CD8-positive, alpha-beta T cell (primary cell): ENCODE measurements at places on chromosomes 7 and 10.

- no peak for DNase-seq
Observed at GRCh38 chr10:17445400-17445998, 8.9 kb downstream of the ST8SIA6 start.

- DNase-seq: no peak
Observed at GRCh38 chr7:106071999-106072714, 40.0 kb downstream of the SYPL1 start.

- DNase-seq: no peak
Observed at GRCh38 chr10:31508882-31509281, 189.9 kb downstream of the ZEB1 start.

DNA sequence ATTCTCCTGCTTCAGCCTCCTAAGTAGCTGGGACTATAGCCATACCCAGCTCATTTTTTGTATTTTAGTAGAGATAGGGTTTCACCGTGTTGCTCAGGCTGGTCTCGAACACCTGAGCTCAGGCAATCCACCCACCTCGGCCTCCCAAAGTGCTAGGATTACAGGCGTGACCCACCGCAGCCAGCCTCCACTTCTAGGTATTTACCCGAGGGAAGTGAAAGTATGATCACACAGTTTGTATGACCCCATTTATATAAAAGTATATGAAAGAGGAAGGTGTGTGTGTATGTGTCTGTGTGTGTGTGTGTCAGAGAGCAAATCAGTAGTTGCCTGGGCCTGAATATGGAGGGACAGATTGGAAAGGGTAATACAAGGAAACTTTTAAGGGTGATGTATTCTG is 2.0 kb upstream of the PURB start:
- DNase-seq: no peak

DNA sequence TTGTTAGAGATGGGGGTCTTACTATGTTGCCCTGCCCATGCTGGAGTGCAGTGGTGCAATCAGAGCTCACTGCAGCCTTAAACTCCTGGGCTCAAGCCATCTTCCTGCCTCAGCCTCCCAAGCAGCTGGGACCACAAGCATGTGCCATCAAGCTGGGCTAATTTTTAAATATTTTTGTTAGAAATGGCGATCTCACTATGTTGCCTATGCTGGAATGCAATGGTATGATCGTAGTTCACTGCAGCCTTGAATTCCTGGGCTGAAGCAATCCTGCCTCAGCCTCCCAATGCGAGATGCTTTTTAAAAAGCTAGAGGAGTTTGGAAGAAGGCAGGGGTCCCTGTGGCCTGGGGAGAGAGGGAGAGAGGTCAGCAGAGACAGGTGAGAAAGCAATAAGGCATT is 600.1 kb upstream of the AUTS2 start:
- no peak for DNase-seq

DNA sequence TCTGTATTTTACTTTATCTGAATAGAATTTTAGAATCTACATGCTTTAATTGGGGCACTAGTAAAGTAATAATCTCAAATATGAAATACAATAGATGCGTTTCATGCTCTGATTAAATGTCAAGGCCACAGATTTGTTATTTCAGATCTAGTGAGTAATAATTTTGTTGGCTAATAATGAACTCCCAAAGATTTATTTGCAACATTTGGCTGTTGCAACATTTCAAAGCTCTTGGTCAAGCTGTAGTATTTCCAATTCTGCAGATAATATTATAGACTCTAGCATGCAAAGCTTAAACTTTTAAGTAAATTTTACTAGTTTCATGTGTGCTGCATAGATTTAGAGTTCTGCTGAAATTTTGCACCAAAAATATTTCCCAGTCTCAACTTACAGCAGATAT is 16.7 kb downstream of the LRRN3 start:
- DNase-seq: no peak

DNA sequence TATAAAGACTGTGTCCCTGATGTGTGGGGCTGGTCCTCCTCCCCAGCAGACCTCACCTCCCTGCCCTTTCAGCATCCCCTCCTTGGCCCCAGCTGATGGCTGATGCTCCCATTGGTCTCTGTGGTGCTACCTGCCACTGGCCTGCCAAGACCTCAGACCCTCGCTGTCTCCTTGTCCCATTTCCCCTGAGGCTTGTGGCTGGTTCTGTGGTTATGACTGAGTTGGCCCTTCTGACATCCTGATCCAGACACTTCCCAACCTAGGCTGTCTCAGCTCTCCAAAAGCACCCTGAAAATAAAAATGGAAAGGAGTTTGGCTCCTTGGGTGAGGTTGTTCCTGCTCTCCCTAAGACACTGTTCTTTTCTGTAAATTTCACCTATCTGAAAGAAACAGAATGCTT is 214.2 kb downstream of the RPS24 start:
- no peak for DNase-seq

DNA sequence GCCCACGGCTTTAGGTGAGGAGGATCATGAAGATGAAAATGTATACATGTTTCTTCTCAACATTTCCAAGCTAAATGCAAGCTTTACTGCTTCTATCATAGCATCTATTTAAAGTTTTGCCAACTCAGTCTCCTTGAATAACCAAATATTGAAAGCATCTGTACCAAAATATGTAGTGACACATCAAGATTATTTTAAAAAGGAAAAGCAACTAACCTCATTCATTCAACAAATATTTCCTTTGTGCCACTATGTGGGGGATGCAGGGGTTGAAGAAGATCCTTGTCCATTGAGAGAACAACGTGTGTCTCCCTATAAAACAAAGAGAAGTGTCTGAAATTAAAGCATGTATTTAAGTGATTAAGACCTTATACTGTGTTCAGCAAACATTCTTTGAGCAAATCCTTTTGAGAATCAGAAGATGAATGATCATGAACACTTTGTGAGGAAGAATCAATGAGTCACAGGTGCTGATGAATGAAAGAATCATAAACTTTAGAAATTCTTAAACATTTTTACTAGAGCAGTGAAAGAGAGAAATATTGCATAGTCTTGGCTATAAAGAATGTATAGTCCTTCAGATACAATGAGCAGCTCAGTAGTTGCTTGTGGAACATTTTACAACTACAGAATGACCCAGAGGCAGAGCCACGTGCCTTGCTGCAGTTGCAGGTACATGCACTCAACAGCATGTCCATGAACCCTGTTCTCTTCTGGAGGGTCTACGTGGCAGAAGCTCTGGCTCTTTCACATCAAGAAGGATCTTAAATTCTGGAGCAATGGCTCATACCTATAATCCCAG is 13.9 kb downstream of the TAS2R60 start:
- no peak for DNase-seq

- no peak for DNase-seq
Observed at GRCh38 chr7:57437581-57437980, 12.4 kb upstream of the ZNF716 start.

DNA sequence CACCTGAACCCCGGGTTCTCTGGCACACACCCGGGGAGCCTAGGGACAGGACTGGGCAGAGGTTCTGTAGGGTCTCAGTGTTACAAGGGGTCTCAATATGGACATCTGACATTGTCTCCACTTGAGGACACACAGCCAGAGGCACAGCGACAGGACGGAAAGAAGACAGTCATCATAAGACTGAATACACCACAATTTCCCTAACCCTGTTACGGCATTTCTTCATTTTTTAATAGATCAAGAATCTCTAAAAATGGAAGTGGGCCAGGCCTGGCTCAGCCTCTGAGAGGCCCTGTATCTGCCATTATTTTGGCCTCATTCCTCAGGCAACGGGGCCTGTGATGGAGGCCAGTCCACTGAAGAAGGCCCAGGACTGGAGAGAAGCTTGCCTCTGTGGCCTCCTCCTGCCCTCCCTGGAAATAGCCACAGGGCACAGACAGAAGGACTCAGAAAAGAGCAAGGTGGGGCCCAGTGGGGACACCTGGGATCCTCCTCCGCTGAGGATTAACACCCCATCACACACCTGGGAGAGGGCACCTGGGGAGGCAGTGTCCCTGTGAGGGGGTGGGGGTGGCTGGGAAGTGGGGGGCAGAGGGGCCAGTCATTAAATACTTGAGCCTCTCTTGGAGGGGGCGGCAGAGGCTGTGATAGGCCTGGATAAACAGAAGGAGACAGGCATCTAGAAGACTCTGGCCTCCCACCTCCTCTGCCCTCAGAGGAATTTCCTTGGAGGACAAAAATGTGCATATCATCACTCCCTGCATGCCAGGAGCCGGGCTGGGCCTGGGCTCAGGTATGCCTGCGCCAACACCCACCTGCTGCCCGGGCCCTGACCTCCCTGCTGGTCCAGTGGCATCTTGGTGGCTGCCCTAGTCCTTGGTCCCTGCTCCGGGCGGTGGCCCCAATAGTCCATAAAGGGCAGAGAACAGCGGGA is 8.0 kb downstream of the SPOCK2 start:
- DNase-seq: no peak

DNA sequence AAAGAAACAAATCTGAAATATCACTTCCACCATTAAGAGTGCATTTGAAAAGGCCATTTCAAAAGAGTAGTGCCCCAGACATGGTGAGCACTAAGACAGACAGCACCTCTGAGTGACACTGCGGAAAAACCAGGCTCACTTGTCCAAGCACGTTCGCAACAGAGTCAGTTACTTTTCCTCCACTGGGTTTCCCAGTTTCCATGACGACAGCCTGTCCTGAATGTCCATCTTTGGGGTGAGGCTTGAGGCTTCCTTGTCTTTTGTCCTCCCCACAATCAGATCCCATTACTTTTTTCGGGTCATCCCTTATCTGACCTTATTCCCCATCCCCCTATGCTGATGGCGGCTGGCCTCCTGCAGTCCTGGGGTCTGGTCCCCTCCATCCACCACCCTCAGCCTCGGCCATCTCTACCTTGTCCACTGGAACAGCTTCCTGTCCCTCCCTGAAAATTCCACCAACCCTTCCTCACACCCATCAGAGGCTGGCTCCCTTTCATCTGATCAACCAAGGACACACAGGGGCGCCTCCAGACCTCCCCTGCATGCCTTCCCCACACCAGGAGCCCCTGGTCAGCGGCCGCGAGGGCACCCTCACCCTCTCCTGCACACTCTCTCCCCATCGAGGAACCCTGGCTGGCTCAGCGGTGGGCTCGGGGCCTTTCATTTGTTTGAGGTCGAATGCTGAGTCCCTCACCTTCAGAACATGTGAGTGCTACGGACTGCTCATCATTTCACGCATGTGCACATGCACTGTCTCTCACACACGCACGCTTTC is 363.6 kb downstream of the DNAJB6 start:
- no peak for DNase-seq

- no peak for DNase-seq
Observed at GRCh38 chr7:137423321-137423720, 79.8 kb upstream of the PTN start.

DNA sequence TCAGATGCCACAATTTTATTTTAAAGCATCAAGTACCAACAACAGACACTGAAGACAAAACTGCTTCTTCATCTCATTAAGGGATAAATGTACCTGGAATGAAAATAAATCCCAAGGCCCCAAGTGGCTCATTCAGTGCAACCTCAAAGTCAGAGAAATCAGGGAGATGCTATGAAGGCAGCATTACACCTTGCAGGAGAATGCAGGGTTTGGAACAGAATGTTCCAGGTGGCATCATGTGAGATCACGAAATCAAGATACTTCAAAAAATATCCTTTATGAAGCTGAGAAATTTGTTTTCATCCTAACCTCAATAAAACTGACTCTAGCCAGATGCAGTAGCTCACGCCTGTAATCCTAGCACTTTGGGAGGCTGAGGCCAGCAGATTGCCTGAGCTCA is 477.1 kb downstream of the PLXNA4 start:
- no peak for DNase-seq

DNA sequence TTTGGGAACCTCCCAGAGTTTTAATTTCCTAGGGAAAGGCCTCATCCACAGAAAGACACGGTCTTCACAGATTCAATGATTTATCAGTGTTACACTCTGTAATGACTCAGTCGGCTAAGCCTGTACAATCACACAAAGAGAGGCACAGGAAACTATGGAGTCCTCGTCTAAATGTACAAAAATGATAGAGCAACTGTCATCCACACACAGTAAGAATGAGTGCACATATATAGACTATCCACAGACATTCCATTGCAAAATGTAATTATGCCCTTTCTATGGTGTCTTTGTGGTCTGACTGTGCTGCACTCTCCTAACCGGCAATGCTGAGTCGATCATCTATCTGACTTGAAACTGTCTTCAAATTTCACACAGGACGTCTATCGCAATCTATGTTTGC is 3.5 kb upstream of the NAMPT start:
- no peak for DNase-seq

- DNase-seq: no peak
Observed at GRCh38 chr7:122315507-122316466, 11.2 kb upstream of the FEZF1 start.

DNA sequence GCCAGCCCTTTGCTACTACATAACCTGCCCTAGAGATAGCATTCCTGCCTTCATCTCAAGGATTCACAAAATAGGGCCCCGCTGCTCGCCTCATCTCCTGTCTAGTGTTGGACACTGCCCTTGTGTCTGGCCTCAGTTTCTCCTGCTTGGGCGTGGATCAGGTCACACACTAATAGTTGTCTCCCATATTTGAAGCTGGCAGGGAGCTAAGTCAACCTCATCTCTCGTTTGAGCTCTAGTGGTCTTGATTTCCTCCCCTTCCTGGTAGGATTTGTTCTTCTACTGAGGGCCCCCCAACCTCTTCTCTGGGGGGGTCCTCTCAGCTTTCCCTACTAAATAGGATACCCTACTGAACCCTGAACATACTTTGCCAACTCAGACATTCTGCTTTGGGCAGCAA is 42.2 kb downstream of the ADCYAP1R1 start:
- DNase-seq: no peak

DNA sequence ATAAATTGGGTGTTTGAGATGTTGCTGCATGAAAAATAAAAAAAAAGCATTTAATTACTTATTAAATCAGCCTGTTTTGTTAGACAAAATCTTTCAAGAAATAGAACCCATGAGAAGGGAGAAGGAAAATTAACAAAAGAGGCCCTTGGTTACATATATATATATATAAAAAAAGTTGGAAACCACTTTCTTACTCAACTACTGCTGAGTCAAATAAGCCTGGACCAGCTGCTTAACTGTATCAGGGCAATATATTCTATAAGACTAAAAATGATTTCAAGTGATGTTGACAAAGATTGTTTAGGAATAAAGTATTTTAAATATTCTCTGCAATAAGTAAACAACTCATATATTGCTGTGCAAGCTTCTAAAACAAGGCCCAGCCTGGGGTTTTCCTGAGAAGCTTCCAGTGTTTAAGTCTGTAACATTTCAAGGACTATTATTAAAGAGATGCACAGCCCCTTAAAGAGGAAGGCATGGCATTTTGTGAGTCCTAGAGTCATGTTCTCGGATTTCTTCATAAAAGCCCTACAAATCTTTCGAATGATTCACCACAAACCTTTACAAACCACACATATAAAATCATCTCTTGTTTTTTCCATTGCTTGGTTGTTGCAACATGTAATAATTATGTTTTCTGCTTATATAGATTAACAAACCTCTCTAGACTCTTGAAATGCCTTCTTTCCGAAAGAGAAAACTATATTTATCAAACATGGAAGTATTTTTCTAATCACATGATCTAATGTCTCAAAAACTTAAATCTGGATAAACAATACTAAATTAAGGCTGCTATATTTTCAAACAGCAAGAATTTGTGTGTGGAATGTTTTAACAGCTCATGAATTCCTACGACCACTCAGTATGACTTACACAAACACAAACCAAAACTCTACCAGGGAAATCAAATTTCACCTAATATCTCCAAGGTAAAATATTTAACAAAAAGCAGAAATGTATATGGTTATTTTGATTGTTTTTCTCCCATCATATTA is 14.3 kb downstream of the JAZF1 start:
- DNase-seq: no peak

GRCh38 chr10:62067560-62067959 is 166.1 kb downstream of the ARID5B start:
- no peak for DNase-seq
